Activated gamma-delta T cell treated with Interleukin-2 at 50 U/mL for 16 hours (primary cell): ENCODE measurements at places on chromosomes 1 and 21.

DNA sequence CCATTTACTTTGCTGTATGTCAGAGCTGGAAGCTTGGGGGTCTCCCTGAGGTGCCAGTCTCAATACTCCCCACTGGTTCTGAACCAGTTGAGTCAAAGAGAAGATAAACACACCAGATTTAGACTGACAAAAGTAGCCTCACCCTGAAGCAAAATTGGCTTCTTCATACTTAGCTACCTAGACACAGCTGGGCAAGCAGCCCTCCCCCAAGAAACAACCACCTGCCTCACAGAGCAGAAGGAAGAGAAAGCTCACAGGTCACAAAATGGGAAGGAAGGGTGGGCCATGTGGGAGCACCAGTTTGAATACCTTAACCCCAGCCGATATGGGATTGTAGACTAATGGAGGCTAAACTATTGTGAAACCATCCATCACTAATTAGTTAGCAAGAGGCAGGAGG, 24.6 kb upstream of the MYSM1 start:
- DNase-seq, result no peak

- no peak for DNase-seq
Observed at GRCh38 chr1:20125100-20125499, 5.8 kb upstream of the PLA2G2D start.

DNA sequence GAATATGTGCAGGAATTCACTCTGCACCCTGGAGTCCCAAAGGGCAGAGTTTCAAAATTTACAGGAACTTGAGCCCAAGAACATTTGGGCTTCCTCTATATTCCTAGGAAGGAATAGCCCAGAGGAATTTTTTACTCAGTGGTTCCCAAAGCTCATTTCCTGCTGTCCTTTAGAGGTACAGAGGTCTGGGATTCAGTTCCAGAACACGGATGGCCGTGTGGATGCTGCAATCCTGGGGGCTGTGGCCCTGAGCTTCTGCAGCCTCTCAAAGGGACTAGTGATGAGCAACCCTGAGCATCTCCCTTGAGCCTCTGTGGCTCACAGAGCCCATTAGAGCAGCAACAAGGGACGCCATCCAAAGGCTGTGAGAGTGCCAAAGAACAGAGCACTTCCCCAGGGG, 10.1 kb upstream of the RHOU start:
- DNase-seq, result no peak

DNA sequence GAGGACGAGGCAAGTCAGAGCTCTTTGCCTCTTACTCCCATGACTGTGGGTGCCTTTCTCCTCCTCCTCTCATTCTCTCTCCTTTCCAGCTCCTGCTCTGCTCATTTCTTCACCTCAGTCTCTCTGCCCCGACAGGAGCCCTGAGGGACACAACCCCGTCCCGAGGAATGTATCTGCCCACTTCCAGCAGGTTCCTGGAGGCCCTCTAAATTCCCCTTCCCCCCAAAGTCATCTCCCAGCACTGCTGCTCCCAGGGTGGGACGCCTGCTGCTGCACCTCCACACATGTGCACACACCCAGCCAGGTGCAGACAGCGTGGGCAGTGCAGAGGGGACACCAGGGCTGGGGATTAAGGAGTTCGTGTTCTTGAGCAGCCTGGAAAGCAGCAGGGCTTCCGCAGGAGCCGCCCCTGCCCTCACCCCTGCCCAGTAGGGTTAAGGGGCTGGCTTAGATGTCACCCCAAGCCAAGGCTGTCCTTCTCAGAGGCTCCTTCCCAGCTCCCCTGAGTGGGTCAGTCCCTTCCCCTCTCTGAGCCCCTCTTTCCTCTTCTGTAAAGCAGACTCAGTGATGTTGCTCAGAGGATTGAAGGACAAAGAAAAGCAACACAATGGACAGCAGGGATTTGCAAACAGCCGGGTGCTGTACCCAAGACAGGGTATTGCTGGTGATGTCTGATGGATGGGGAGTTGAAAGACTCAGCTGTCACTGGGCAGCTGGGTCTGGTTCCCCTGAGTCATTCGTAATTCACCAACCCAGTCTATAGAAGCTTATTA, 346.0 kb downstream of the MATN1 start:
- DNase-seq, result no peak

DNA sequence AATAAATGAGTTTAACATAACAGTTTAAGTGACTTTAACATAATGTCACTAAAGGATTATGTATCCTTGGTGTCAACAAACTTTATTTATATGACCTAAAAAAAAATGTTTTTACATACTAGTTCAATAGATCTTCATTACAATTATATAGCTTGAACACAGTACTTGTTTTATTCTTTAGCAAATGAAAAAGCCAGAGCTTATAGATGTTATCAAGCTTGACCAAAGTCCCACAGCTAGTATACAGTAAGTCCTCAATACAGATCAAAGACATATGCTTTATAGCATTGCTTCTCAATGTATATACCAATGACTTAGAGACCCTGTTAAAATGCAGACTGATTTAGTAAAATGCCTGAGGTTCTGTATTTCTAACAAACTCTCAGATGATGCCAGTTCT, 42.4 kb downstream of the UCHL5 start:
- DNase-seq, result no peak

DNA sequence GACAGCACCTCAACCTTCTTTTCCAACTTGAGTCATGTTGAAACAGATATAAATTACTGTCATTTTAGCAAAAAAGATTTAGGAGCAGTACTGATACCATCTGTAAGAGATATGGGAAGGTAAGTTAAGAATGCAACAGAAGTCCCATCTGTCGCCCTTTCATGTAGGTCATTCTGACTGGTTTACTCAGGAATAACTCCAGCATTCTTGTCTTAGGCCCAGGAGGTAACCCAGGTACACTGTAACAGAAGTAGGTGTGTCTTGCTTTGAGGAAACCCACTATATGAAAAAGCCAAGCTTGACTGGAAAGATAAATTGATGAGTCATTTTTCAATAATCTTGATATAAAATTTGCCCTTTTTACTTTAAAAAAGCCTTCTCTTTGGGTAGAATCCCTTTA, 35.4 kb downstream of the PGM1 start:
- DNase-seq, result no peak

DNA sequence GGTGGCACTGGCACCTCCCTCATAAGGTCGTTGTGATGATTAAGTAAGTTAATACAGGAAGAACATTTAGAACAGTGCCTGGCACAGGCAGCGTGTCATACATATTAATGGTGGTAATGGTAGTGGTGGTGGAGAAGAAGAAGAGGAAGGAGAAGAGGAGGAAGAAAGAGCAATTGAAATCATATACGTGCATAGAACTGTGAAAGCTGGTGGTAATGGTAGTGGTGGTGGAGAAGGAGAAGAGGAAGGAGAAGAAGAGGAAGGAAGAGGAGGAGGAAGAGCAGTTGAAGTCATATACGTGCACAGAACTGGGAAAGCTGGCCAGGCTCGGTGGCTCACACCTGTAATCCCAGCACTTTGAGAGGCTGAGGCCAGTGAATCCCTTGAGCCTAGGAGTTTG, 121.3 kb upstream of the HOOK1 start:
- no peak for DNase-seq

DNA sequence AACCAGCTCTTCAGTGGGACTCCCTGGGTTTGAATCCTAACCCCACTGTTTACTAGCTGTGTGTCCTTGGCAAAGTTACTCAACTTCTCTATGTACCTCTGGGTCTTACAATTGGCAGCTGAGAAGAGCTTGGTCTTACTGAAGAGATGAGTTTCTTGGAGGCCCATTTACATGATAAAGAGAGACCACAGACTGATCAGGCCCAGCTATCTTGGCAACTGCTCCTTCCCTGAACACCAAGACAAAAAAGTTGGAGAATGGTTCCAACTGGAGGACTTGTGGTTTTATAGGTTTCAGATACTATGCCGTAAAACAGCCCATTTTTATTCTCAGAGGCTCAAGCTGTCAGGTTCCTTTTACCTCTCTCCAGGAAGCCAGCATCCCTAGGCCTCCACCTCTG, 24.8 kb upstream of the CNIH3 start:
- no peak for DNase-seq

DNA sequence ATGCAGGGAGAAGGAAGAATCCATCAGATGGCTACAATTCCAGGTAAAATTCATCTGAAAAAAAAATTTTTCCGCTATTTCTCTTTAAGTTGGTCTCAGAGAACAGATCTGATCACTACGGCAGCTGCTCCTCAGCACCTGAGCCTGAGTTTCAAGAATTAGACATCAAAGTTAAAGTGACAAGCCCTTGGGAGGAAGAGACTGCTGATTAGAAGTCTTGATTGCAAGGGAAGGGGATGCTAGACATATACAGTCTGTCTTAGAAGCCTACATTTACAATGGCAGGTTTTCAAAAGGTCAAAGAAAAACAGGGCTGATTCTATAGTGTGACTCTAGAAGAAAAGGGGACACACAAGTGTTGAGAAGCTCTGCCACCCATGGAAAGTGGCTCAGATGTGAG, 48.3 kb downstream of the SUSD4 start:
- no peak for DNase-seq

DNA sequence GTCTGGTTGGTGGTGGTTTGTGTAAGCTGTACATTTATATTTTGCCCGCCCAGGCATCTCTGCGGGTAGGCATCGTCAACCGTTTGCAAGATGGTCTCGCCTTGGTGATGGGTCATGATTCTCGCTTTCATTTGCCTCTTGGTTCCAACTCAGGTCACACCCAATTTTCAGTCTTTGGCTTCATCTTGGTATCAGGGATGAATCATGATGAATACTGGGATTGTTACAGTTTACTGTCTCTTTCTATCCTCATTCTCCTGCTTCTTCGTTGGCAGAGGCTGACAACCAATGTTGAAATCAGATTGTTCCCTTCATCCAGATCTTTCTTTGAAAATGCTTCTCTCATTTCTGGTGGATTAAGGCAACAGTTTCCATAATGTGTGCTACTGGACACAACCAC, 129.7 kb upstream of the KAZN start:
- no peak for DNase-seq

DNA sequence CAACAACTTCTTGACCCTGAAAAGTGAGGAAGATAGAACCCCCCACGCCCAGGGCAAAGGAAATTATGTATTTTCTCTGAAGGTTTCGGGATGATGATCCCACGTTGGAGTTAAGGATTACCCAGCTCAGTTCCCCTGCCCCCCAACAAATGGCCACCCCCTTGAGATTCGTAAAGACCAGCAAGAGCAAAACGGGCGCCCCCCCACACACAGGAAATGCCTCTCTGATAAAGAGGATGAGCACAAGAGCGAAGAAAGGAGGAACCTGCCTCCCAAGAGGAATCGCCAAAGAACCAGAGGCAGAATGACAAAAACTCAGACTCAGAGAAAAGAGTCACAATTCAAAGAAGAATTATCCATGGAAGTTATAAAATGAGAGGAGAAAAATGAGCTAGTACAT, 576.9 kb downstream of the MATN1 start:
- DNase-seq, result no peak

- no peak for DNase-seq
Observed at GRCh38 chr1:44239961-44240371, 26.7 kb downstream of the DMAP1 start.

DNA sequence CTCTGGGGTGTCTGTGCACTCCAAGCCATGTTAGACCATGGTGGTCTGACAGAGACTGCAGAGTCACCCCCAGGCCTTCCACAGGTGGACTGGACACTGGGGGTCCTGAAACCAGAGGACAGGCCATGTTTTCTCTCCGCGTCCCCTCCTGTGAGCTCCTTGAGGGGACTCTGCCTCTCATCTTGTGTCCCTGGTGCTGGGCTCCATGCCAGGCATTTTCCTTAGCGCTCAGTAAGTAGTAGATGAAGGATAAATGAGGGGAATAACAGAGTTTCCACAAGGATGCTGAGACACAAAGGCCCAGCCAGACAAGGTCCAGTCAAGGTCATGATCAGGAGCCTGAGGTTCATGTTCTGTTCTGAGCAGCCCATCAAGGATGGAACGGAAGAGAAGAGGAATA, 57.4 kb downstream of the FAM163A start:
- DNase-seq, result no peak

- no peak for DNase-seq
Observed at GRCh38 chr1:15124362-15125100, 29.0 kb upstream of the TMEM51 start.
